ENCODE measurements at places on chromosomes 2 and 18.

- DNase-seq = no peak
Observed at GRCh38 chr18:3599195-3599594, 149.2 kb downstream of the TGIF1 start.

- DNase-seq = no peak
Observed at GRCh38 chr2:41948397-41948763, 99.4 kb upstream of the PKDCC start.

DNA sequence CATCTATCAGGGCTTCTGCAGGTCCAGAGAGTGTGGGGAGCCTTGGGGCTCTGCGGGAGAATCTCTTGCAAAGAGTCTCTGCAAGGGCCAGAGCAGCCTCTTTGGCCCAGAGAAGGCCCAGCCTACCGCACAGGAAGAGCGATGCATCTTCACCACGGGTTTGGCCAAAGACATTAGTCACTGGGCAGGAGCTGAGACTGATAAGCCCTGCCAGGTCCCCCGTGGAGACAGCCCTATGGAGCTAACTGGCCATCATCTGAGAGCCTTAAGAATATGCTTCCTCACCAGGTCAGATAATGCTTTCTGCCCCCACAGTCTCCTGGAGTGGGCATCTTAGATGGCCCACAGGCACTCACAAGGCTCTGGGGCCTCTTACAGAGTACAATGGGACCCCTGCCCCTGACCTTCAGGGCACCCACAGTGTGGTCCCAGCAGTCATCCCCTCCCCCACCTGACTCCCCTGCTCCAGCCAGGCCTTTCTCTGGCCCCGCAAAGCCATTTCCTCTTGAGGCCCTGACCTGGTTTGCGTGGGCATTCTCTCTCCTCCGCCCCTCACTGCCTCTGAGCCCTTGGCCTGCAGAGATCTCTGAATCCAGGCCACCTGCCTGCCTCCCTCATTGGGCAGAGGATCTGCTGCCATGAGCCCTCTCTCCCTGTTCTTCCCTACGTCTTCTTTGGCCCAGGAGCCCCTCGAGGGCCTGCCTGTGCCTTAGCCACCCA is 31.9 kb upstream of the MAPRE3 start:
- no peak for DNase-seq

DNA sequence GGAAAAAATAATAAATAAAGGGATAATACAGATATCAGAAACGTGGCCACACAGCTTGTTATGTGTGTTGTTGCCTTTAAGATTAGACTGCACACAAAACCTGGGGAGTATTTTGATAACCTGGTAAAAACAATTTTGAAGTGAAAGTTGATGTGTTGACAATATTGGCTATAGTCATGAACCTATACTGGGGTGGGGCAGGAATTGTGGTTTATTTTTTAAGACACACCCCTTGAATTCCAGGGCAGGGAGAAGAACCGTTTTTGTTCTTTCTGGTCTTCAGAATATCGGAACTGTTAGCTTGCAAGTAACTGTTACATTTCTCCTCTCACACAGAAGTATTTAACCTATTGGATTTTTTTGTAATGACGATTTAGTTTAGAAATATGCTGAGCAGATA is 80.4 kb downstream of the LIMS1 start:
- no peak for DNase-seq

- no peak for DNase-seq
Observed at GRCh38 chr2:66497431-66498288, 62.7 kb downstream of the MEIS1 start.

- no peak for DNase-seq
Observed at GRCh38 chr2:72378753-72379348, 231.2 kb upstream of the CYP26B1 start.

DNA sequence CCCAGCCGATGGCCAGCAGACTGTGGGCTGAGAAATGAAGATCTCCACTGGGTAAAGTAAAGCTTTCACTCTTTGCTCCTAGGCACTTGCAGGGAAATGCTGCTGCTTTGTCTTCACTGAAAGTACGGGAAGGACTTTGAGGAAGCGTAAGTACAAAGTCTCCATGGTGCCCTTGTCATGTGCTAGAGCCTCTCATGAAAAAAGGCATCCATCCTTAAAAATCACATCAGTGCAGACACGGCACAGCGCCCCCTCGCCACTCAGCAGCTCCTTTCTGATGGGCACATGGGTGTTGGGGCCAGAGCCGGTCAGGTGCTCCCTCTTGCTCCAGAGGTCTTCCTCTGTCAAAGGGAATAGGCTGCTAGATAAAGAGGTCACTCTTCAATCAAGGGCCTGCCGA is 109.0 kb upstream of the STPG4 start:
- no peak for DNase-seq

- no peak for DNase-seq
Observed at GRCh38 chr2:142876423-142876822, 1.0 kb upstream of the KYNU start.

GRCh38 chr2:58106896-58107295 is 60.3 kb downstream of the VRK2 start:
- DNase-seq = no peak

GRCh38 chr2:128344101-128344500 is 25.4 kb upstream of the HS6ST1 start:
- no peak for DNase-seq

DNA sequence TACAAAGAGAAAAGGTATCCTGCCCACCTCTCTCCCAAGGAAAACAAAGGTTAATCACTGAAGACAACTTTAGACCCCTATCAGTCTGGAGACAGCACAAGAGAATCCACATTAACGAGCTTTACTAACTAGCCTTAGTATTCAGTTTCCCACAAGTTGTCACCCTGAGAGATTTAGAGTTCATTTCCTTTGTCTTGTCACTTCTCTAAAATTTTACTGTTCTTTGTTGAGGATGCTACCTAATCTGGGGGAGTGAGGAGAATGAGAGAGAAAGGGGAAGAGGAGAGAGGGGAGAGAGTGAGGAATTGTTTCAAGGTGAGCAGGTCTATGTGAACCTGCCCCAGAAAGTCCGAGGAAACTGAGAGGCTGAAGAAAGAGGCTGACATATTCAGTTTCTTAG is 28.4 kb downstream of the C2orf76 start:
- no peak for DNase-seq

GRCh38 chr2:235607546-235608199 is 113.8 kb downstream of the AGAP1 start:
- no peak for DNase-seq

GRCh38 chr2:189092936-189093335 is 86.6 kb downstream of the COL5A2 start:
- DNase-seq = no peak

DNA sequence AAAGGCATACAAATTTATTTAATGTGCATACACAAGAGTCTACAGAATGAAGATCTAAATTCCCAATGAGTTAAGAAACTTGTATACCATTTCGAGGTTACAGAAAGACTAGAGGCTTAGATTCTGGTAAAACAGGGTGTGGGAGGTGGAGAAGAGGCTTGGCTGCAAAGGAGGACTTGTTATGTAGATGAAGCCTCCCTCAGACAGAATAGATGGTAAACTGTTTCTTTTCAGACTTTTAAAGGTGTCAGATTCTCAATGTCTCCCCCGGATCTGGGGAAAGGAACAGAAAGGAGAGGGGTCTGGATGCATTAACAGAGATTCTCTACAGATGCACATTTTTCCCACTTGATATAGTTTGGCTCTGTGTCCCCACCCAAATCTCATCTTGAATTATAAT is 126.0 kb downstream of the ST6GAL2 start:
- DNase-seq = no peak

DNA sequence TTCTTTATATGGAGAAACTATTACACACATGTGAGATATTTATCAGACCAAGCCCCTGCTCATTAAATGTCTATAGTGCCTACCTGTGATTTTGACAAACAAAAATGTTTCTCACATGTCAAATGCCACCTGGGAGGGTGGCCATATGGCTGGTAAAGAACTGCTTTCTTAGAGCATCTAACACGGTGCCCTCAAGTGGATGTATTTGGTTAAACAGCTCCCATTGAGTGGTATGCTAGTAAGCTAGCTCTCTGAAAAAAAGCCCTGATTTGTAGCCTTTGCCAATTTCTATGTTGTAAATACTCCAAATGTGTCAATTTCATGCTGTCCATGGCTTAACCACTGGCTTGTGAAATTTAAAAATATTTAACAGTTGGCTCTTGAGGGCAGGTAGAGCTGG is 94.6 kb downstream of the PMAIP1 start:
- DNase-seq = no peak

DNA sequence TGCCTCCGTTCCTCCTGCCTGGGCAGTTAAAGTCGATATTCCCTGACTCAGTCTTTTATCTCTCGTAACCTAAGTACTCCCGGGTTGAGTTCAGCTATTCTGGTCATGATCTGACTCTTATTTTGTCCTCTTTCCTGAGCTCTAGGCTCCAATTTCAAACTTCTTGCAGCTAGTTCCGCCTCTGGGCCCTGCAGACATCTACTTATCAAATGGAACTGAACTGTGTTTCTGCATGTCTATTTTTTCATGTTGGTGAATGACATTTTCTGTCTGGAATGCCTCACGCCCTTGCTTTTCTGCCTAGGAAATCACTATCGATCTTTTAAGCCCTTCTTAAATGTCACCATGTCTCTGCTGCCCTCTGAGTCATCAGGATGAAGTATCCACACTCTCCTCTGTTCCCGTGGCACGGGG is 101.5 kb downstream of the VAPA start:
- DNase-seq = no peak

DNA sequence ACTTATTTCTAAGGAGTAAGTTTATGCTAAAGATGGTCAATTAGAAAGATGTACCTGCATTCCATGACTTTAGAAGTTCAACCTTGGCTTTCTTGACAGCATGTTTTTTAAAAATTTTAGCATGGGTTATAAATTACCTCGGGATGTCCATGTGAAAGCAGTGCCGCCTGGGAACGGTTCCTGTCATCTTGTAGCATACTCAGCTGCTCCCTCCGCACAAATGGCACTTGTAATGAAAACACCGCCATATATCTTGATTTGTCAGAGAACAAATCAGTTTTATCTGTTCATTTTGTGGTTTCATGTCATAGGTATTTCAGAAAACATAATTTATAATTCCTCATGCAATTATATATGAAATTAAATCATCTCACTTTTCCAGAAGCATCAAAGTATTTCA is 38.3 kb downstream of the SATB2 start:
- DNase-seq = no peak

GRCh38 chr2:71800851-71801250 is 346.8 kb downstream of the CYP26B1 start:
- DNase-seq = no peak

GRCh38 chr2:17648581-17648980 is 105.0 kb downstream of the SMC6 start:
- DNase-seq = no peak

DNA sequence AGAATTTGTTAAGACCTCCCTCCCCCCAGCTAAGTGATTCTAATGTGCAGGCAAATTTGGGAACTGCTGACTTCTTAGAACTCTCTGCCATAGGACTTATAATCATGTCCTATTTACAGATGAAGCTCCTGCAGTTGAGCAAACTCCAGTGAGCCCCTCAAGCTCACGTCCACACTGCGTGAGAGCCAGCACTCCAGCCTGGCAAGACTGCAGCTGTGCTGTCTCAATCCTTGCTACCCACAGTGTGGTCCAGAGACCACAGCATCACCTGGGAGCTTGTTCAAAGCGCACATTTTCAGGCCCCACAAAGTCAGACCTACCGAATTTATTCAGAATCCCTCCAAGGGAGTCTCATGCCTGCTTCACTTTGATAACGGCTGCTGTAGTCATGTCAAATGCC is 243.2 kb upstream of the RAB12 start:
- no peak for DNase-seq

- no peak for DNase-seq
Observed at GRCh38 chr18:6504605-6505497, 90.1 kb upstream of the L3MBTL4 start.

GRCh38 chr2:197934261-197934933 is 130.0 kb downstream of the PLCL1 start:
- DNase-seq = no peak

GRCh38 chr18:9482790-9483189 is 7.5 kb downstream of the RALBP1 start:
- DNase-seq = no peak

- DNase-seq = no peak
Observed at GRCh38 chr2:165645930-165646831, 147.9 kb downstream of the GALNT3 start.

DNA sequence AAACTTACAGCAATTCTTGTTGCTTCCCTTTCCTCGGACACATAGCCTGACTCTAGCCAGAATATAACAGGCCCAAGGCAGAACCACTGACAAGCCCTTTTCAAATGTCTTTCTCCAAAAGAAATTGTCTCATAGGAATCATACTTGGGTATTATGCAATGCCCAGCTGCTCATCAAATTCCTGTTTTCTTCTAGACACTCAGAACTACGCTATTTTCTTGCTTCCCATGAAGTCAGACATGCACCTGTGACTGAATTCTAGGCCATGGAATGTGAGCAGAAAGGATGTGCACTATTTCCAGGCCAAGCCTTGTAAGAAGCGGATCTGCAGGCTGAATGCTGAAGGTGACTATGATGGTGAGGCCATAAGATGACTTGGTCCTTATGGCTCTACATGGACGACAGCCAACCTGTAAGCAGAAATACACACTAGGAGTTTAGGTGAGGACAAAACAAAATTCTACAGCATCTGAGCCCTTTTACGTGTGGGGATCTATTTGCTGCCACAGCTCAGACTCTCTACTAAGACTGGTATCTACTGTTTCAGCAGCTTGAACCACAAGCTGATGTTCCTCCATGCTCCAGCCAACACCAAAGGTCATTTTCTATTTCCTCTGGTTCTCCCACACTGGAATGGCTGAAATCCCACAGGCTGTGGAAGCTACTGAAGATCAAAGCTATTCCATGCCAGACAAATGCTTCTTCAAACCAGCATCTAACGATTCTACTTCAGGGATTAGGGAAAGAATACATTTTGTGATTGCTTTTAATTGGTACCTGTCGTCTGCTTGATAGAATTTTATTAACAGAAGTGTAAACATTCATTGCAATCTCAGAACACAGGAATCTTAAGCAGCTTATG is 378.7 kb downstream of the RBM43 start:
- DNase-seq = no peak

DNA sequence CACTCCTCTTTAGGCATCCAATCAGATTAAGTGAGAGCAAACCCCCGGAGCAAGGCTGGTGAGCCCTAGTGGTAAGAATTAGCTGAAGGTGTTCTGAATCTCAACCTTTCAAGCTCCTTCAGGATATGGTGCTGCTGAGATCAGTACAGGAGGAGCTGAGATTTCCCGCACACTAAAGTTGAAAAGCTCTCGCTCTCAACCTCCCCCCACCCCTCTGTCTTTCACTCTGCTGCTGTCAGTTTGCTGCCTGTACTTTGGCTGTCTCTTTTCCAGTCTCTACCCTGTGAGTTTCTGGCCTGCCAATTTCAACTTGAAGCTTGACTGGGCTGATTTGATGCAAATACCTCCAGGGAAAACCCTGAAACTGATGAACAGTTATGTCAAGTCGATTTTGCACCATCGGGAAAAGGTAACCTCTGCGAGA is 15.7 kb downstream of the ZEB2 start:
- no peak for DNase-seq

GRCh38 chr2:111702119-111702803 is 181.7 kb downstream of the ANAPC1 start:
- no peak for DNase-seq

GRCh38 chr2:72276356-72276755 is 128.7 kb upstream of the CYP26B1 start:
- no peak for DNase-seq

GRCh38 chr2:142940606-142941223 is 63.3 kb downstream of the KYNU start:
- DNase-seq = no peak

- no peak for DNase-seq
Observed at GRCh38 chr18:45004546-45005080, 323.9 kb downstream of the SETBP1 start.

Measured in stimulated activated CD8-positive, alpha-beta memory T cell treated with anti-CD3 and anti-CD28 coated beads, Interleukin-15, amount 100 ng/mL, for 24 hours (primary cell).